GM12865 (cell line): ENCODE measurements at places on chromosomes 7 and 10.

GRCh38 chr10:79449181-79450146 is 4.0 kb upstream of the ZCCHC24 start:
- no peak for DNase-seq

- DNase-seq, result no peak
Observed at GRCh38 chr7:31794851-31795344, 107.9 kb downstream of the PPP1R17 start.

GRCh38 chr7:4147926-4148620 is 534.0 kb upstream of the FOXK1 start:
- no peak for DNase-seq

- no peak for DNase-seq
Observed at GRCh38 chr10:132993271-132994184, 51.2 kb upstream of the CFAP46 start.

DNA sequence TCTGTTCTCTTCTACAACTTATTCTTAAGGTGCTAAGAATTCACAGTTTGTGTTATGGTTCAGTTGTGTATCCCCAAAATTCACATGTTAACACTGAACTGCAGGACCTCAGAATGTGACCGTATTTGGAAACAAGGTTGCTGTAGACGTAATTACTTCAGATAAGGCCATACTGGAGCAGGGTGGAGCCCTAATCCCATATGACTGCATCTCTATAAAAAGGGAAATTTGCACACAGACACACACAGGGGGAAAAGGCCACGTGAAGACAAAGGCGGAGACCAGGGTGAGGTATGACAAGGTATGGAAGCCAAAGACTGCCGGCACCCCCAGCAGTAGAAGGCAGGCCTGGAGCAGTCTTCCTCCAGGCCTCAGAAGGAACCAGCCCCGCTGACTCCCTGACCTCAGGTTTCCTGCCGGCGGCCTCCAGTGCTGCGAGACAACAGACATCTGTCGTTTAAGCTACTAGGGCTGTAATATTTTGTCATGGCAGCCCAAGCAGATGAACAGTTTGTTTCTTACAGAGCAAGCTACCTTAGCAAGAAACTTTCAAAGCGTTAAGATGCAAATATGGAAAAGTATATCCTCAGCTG is 98.7 kb downstream of the PROSER2 start:
- DNase-seq, result no peak

GRCh38 chr7:158062661-158063060 is 525.0 kb downstream of the PTPRN2 start:
- no peak for DNase-seq

DNA sequence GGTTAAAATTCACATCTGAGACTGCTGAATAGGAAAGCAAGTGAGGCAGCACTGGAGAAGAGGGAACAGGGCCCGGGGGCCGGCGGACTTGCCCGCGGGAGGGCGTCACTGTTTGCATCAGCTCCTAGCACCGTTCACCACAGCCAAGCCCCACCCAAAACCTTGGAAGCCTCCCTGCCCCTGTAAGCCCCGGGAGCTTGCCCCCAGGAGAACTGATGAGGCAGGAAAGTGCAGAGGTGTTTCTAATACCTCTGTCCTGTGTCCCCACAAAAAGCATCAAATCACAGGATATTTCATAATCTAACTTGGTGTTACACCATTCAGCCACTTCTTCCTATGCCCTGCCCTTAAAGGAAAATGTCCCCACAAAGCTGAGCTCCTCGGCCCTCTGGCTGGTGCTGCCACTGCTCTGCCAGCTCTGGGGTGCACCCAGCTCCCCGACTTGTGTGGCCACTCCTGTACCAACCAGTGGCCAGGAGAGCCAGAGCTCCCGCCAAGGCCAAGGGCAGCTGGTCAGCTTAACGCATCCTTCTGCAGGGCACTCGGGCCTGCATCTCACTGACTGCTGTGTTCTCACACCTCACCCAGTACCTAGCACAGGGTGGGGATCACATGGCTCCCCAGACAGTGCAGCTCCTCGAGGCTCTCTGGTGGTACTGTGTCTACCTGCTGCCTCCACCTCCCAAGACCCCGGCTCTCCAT is 47.3 kb upstream of the CNPY1 start:
- no peak for DNase-seq

GRCh38 chr7:85749696-85750453 is 563.0 kb upstream of the SEMA3D start:
- peak; percentile 12 for DNase-seq

DNA sequence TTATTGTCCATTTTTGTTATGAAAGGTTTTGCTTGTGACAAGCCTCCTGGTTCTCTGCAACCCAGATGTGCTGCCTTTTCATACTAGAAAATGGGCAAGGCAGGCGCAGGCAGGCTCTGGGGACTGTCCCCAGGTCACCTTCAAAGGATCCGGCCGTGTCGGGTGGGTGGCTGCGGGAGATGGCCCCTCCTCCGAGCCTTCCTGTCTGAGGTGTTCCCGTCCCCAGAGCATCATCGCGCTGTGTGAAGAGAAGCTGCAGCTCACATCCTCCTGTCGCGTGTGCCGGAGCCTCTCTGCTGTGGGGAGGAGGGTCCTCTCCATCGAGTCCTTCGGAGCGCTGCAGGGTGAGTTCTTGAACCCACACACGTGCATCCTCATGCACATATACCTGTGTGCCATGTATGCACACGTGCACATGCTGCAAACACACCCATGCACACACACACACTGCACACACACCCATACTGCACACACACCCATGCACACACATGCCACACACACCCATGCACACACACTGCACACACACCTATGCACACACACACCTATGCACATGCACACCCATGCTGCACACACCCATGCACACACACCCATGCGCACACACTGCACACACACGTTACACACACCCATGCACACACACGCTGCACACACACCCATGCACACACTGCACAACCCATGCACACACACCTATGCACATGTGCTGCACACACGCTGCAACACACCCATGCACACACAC is 23.8 kb downstream of the KNDC1 start:
- DNase-seq, result no peak

DNA sequence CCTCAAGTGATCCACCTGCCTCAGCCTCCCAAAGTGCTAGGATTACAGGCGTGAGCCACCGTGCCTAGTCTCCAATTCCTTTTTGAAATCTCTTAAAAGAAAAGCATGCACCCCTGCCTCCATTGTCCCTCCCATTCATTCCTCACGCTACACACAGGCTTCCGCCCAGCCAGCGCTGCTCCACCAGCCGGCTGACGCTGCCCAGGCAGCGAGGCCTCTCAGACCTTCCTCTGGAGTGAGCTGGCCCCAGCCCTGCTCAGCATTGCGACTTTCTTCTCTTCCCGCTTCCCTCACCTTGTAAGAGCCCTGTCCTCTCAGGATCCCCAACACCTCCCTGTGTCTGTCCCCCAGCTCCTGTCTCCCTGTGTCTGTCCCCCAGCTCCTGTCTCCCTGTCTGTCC is 23.6 kb downstream of the RGS10 start:
- DNase-seq, result no peak

DNA sequence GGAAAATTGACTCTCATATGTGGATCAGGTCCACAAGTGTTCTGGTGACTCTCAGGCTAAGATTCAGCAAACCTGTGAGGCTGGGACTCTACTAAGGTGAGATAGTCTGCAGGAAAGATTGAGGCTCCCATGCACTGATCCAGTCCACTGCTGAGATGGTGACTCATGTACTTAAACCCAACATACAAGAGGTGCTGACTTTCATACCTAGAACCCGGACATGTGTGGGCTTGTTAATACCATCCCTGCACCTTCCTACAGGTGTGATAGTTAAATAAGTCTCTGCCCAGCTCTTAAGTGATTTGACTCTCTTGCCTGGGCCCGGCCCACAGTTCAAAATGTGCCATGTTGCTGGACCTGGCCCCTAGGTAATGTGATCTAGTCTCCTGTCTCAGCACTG is 27.1 kb upstream of the ZNF107 start:
- no peak for DNase-seq

- DNase-seq, result no peak
Observed at GRCh38 chr7:87993269-87993668, 59.2 kb downstream of the ADAM22 start.

DNA sequence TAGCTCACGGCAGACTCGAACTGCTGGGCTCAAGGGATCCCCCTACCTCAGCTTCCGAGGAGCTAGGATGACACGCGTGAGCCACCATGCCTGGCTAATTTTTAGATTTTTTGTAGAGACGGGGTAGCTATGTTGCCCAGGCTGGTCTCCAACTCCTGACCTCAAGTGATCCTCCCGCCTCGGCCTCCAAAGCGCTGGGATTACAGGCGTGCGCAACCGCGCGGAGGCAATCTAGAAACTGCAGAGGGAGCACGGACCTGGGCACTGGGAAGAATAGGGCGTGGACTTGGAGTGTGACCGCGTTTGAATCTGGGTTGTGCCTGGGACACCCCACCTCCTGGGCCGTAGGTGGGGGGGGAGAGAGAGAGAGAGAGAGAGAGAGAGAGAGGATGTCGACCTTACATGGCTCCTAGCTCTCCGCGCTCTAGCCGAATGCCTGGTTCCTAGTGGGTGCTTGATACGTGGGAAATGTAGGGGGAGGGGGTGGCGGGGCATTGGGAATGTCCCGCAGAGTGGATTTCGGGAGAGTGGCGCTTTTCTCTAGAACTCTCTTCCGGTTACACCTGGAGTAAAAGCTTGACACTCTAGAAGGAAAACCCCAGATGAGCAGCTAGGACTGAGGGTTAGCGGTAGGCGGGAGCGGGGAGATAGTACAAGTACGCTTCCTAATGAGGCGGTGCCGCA is 1.2 kb upstream of the MAP3K8 start:
- no peak for DNase-seq

GRCh38 chr7:25515633-25516275 is 287.5 kb upstream of the NPVF start:
- DNase-seq, result no peak

- no peak for DNase-seq
Observed at GRCh38 chr7:41501006-41501405, 201.9 kb downstream of the INHBA start.

DNA sequence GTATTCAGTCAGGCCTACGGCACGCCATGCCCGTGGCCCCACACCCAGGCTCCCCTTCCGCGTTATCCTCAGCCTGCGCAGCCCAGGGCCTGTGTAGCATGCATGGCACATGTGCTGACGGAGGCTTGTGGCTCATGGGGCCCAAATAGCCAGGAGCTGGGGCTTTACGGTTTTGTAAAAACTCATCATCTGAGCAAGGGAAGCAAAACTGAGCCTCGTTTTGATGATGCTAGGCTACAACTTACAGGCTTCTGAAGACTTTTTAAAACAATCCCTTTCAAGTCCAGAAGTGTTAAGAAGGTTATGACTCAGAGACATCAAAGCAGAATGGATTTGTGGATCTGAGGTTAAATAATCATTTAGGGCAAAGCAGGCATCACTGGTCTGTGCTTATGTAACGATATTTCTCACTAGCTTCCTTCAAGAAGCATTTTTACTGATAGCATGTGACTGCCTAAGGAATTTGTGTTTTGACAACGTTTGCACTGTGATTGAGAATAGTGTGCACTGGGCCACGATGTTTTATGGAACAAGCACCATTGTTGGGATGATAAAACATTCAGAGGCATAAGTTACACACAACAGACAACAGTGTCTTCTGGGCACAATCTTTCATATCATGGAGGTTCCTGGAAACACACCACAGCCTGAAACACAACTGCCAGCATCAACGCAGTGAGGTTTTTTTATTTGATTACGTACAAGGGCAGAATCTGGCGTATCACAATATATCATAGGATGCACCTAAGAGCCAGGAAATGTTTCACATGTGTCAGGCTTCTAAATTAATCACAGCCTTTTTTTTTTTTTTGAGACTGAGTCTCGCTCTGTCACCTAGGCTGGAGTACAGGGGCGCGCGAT is 274.3 kb downstream of the CCDC3 start:
- no peak for DNase-seq

DNA sequence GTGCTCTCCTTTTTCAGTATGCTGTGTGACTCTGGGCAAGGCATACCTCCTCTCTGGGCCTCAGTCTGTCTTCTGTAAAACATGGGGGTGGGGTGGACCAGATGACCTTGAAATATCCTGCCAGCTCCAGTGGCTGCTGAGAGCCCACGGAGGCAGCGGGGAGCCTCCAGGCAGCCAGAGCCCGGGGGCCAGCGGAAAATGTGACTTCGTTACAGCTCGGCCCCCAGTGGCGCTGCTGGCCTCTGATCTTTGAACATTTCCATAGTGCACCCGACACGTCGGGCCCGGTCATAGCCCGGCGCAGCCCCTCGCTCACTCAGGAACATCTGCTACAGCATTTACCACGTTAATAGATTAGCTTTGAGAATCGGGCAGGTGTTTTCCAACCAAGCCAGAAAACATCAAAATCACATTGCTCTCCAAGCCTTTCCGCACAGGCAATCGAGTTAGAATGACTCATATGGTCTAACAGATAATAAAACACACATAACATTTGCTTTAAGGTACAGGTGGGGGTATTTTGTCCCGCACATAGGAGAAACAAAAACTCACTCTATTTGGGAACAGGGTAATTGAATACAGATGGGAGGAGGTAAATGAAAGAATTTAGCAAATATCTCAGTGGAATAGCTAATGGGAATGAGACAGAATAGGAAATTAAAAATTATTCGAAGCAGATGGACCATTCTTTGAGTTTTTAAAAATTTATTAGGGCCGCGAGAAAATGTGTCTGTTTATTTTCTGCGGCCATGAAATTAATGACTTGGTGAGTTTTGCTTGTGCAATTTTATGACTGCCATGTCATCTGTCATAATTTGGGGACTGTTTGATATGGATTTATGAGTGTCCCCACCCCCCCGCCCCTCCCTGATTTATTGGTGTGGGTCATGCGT is 26.3 kb upstream of the COMTD1 start:
- no peak for DNase-seq

- no peak for DNase-seq
Observed at GRCh38 chr10:92690915-92691590, 1.3 kb downstream of the HHEX start.

DNA sequence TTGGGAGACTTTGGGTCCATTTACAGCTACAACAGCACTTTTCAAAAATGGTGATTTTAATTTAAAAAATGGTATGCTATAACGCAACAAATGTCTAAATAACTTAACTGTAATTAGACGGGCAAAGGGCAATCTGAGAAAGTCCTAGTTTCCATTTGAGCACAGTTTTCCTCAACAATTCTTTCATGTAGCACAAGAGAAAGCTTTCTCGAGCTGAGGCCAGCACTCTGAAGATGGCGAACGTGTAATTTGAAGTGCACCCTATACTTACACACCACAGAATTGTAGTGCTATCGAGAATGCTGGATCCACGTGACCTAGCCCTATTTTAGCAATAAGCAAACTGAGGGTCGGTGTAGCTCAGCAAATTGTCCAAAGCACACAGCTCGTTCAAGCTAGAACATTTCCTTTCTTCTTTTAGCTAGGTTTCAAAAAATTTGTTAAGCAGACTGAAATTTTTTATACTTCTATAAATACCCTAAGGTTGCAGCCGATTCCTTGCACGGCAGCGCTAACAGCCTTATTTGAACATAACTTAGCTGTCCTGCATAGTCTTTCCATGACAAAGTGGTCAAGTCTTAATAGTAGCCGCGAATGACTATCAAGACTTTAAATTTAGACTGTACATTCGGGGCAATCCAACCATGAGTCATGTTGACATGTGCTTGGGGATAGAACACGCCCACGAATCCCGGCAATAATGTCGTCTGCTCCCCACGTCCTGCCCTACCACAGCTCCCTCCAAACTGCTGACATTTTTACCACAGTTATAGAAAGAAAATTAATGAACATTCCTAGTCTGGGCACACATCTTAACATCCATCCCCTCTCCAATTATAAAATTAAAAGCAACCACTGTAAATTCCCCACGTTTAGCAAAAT is 10.0 kb downstream of the KLF6 start:
- DNase-seq, result peak; percentile 37

- DNase-seq, result no peak
Observed at GRCh38 chr7:24750441-24751055, 6.7 kb downstream of the GSDME start.

GRCh38 chr7:102055181-102055976 is 231.3 kb upstream of the SH2B2 start:
- DNase-seq, result peak; percentile 55

- DNase-seq, result no peak
Observed at GRCh38 chr10:30869566-30869965, 162.1 kb downstream of the ZNF438 start.
